Omental fat pad (tissue), 4 donors: ENCODE measurements at places on chromosomes 16 and 17.

GRCh38 chr17:6191405-6192324, 121.5 kb downstream of the WSCD1 start:
- DNase-seq = no peak

DNA sequence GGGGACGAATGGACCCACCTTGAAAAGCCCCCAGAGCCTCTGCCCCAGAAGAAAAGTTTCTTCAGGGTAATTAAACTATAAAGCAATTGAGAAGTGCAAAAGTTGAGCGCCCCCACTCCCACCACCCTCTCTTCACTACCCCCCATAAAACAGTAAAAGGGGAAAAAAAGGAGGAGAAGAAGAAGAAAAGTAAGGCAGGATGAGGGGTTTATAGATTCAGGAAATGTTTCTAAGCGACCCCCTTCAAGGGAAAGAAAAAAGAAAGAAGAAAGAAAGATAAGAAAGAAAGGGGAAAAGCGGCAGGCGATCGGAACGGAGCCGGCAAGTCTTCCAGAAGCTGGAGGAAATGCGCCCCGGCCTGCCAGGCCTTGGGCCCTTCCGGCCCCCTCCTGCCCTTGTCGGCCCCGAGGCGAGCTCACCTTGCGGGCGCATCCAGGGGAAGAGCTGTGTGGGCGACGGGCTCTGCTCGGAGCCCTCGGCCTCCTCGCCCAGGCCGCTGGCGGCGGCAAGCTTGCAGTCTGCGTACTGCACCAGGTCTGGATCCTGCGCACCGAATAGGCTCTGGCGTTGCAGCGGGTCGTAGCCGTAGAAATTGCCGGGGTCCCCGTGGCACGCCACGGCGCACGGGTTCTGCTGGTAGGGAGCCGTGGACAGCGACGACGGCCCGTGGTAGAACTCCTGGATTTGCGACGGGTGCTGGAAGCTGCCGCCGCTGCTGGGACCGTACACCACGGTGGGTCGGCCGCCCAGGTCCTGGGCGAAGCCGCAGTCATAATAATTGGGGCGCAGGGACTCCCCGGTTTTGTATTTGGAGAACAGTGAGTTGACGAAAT, 1.0 kb downstream of the HOXB8 start:
- no peak for DNase-seq

DNA sequence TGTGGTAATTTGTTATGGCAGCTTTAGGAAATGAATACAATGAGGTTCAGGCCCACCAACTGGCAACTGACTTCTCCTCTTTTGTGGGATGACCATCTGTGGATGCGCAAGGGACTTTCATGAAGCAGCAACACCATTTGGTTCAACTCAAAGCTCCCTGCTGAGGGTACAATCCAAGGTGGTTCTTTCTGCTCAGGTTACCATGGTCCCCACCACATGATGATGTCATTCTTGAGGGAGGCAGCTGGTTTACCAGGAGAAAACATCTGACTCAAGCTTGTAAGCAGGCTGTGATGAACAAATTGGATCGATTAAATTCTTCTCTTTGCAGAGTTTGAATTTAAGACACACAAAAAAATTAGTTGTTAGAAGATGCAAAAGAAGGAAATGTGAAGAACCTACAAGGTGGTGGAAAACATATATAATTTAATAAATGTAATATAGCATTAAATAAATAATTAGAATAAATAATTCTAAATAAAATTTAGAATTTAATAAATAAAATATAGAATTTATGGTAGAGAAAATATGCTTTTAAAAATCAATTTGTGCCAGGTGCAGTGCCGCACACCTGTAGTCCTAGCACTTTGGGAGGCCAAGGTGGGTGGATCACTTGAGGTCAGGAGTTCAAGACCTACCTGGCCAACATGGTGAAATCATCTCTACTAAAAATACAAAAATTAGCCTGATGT, 67.6 kb upstream of the ANKFN1 start:
- DNase-seq = no peak

DNA sequence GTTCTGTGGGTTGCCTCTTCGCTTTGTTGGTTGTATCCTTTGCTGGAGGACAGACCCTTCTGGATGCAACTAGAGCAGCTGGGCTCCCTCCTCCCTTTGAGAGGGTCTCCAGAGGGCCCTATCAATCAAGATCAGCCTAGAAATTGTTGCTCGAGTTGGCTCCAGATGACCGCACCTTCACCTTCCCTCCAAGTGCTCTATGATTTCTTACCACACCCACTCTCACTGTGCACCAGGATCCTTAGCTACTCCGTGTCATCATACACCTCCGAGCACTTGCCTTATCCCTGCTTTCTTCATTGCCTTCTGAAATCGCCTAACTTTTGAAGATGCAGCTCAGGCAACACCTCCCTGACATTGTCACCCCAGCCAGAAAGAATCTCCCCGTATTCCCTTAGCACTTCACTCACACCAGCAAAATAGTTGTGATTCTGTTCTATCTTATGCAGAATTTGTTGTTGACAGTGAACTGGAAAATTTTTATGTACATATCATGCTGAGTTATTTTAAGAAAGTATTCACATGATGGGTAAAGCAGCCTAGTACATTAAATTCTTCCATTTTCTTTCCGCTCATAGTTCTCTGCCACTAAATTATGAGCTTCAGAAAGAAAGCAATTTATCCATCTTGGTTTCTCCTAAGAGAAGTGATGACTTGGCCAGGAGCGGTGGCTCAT, 52.9 kb downstream of the ABAT start:
- DNase-seq = no peak

DNA sequence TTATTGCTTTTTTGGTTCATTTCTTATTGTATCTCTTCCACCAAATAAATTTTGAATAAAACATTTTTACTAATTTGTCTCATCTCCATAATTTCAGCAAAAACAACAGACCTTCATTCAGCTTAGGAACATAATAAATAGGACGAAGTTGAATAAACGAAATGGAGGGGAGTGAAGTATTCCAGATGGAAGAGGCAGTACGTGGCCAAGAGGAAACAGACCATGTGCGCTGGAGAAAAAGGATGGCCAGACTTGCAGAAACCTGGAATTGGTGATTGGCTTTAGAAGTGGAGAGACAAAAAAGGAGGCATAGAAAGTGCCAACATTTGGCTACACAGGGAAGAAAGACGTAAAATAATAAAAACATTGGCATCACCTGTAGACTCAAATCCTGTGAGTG, 113.5 kb downstream of the USP22 start:
- DNase-seq = no peak
